T follicular helper cell (primary cell): ENCODE measurements at places on chromosomes 1 and 21.
A peak's percentile ranks its signal among the peaks of the same experiment; 100 is the strongest.

GRCh38 chr1:14593302-14593701 lies 5.2 kb upstream of the KAZN start:
- DNase-seq = no peak

- no peak for DNase-seq
Observed at GRCh38 chr1:57270927-57271698, 152.7 kb downstream of the DAB1 start.

DNA sequence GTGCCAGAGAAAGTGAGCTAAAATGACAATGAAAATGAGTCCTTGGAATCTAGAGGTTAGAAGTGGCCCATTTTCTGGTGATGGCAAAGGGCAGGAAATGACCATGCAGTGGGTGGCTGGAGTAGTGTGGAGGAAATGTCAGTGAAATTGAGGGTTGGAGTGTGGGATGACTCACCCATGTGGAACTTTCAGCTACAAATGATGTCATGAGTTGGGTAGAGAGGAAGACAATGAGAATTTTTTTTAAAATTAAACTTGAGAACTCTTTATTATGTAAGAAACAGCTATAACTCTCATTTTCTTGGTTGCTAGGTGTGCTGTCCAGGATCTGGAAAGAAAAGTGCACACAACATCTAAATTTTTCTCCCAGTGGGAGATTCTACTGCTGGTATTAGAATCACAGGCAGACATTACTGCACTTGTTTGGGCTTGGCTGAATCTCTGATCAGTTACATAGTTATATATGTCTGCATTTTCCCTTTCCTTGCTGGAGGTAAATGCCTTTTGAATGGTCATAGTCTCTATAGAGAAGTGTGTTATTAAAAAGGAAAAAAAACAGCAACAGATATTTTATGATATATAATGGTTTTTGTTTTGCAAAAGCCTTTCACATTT lies 56.8 kb upstream of the GNG12 start:
- DNase-seq = no peak

DNA sequence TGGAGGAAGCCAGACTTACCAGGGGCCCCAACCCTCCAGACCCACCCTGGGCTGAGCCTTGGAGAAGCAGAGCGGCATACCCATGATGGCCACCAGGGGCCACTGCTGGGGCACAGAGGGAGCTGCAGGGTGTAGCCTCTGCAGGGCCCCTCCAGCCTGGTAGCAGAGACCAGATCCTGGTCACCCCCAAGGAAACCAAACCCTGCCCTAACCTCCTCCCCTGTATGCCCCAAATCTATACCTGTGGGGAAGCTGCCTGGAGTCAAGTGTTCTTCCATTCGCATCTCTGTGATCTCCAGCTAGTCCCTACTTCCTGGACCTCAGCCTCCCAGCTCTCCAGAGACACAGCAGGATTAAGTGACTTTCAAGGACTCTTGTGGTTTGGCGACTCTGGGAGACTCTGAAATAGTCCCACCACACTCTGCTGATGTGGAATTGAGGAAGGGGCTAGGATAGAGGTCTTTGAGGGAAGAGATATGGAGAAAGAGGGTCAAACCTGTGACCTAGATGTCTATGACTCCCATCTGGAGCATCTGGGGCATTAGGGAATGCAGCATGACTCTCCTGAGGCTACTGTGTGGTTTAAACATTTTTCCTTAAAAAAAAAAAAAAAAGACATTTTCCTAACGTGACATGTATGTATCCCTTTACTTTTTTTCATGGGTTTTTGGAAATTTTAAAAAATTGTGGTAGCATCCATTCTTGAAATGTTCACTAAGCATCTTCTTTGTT lies 119.2 kb upstream of the IPO9 start:
- DNase-seq = peak; percentile 36

DNA sequence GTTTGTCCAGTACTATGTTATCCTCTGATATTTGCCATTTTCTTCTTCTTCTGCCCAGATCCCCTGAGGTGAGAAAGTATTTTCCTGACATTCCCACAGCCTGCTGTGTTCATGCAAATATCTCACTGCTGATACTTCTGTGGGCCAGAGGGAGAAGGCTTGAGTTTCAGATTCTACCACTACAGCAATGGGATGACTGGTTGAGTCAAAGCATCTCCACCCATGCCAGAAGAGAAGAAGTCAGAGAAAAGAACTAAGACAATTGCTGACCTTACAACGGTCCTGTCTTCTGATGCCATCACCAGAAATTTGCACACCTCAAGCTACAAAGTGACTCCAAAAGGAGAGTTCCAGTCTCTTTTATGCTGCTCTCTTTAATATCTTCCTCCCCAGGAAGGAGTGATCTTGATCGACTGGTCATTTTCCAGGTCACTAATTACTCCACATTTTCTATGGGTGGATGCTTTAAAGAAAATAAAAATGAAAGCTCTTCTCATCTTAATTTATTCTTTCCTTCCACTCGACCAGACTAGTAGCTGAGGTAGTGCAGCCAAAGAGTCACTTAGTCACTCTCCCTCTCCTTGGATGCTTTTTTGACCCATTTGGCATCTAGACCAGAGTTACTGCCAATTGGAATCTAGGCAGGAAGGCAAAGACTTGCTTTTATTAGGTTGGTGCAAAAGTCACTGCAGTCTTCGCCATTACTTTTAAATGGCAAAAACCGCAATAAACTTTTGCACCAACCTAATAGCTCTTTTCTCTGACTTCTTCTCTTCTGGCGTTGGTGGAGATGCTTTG lies 195.1 kb downstream of the PTPRC start:
- no peak for DNase-seq

DNA sequence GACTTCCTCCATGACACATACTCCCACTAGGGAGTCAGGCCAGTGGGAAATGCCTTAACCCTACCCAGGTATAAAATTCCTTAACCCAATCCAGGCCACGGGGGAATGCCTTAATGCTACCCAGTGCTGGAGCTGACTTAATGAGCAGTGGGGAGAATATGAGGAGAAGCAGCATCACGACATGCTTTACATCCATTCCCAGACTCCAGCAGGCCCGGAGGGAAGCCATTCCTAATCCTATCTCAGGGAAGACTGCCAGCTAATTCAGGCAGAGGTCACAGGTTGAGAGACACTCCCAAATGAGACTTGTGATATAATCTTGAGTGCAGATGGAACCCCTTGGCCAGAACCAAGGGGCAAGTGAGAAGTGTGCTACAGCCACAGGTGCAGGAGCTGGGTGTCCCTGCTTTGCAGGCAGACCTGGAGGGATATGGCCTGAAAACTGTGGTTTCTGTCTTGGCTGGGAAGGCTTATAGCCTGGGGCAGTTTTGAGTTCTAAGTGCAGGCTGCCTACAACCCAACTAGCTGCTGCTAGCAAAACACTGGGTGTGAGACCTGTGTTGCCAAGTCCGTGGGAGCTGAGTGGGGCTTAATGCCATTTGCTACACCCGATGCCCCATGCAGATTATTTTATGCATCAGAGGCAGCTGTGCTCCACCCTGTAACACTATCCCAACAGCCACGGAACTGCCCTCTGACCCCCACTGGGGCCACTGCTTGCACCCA lies 45.1 kb upstream of the GUCA2A start:
- no peak for DNase-seq
